Left colon (tissue), 2 donors: ENCODE measurements at places on chromosomes 13 and 19. TPM values are rescaled to one million over a fixed set of nuclear protein-coding genes. Genes with fewer than 3 reads are reported as not detected.
A peak's percentile ranks its signal among the peaks of the same experiment; 100 is the strongest.

Gene ZNF470
- total RNA-seq, result 1.3 TPM

Gene EPSTI1
- total RNA-seq, result 24.2 TPM

Gene MEDAG
- 3.9 TPM for total RNA-seq

Gene ZNF805
- 10.4 TPM for total RNA-seq

Gene C19orf85
- total RNA-seq, result not detected

- DNase-seq, result no peak
Measured at GRCh38 chr19:45352914-45353796, 12.6 kb downstream of the KLC3 start.

GRCh38 chr13:67367399-67367798 lies 137.3 kb upstream of the PCDH9 start:
- DNase-seq, result no peak

- no peak for DNase-seq
Measured at GRCh38 chr13:37379841-37380240, 218.7 kb downstream of the POSTN start.

GRCh38 chr13:28329395-28330158 lies 165.4 kb downstream of the FLT1 start:
- no peak for DNase-seq

- DNase-seq, result no peak
Measured at GRCh38 chr13:43611281-43612273, 175.2 kb downstream of the ENOX1 start.

- no peak for DNase-seq
Measured at GRCh38 chr13:26821672-26822071, 61.1 kb upstream of the GPR12 start.

- no peak for DNase-seq
Measured at GRCh38 chr13:26045142-26045541, 6.7 kb downstream of the SHISA2 start.

DNA sequence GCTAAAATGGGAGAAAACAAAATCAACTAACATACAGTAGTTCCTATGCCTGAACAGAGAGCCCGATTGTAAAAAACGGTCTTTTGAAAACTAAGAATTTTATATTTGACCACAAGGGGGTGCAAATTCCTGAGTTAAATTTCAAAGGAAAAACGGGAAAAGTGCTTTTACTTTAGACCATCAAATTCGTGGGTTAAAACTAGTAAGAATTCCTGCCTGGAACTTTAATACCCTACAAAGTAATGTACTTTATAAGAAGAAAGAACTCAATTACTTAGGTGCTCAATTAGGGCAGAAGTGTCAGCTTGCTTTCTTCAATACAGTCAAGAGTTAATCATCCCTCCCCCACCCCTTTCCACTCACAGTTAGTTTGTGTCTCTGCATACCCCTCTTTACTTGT lies 69.8 kb downstream of the KCNRG start:
- no peak for DNase-seq

DNA sequence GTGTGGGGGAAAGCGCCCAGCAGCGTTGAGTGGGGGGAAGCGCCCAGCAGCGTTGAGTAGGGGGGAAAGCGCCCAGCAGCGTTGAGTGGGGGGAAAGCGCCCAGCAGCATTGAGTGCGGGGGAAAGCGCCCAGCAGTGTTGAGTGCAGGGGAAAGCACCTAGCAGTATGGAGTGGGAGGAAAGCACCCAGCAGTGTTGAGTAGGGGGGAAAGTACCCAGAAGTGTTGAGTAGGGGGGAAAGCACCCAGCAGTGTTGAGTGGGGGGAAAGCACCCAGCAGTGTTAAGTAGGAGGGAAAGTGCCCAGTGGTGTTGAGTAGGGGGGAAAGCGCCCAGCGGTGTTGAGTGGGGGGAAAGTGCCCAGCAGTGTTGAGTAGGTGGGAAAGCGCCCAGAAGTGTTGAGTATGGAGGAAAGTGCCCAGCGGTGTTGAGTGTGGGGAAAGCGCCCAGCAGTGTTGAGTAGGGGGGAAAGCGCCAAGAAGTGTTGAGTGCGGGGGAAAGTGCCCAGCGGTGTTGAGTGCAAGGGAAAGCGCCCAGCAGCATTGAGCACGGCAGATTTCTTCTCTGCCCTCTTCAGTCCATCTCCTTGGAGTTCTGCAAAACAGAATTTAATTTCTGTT lies 138.4 kb downstream of the ATP11A start:
- DNase-seq, result no peak

DNA sequence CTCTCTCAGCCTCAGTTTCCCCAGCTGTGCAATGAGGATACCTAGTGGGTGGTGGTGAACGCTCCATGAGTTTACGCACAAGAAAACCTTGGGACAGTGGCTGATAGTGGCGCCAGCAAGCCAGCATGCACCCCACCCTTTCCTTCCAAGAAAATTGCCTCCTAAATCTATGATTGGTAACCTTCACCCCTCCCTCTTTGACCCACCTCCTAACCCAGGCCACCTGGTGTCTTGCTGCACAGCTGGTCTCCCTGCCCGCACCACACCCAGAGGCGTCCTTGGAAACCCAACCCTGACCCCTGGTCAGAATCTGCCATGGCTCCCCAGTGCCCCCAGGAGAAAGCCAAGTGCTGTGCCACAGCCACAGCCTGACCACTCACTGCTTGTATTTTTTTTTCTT lies 22.8 kb upstream of the BCL3 start:
- peak; percentile 65 for DNase-seq
